ENCODE measurements at places on chromosomes 2 and 18.

DNA sequence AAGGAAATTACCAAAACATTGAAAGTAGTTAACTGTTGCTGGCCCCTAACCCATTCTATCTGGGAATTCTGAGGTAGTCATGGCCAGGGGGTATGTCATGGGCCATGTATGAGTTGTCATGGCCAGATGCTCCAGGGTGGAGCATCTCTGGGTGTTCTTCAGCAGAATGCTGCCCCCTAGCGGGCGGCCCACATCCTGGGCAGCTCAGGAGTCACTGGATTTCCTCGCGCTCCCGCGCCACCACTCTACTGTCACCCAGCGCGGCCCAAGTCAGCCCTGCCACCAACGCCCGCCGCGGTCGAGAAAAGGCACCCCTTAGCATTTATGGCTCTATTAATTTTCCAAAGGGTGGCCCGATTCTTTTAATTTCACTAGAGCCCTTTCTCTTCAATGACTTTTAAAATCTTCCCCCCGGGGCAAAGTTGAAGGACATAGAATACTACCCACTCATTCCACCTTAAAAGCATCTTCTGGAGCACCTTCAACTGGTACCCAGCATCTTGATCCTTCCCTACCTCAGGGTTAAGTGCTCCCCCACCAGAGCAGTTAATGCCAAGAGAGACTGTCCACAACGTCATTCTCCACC lies 41.6 kb downstream of the PKDCC start:
- DNase-seq, result peak; percentile 78

DNA sequence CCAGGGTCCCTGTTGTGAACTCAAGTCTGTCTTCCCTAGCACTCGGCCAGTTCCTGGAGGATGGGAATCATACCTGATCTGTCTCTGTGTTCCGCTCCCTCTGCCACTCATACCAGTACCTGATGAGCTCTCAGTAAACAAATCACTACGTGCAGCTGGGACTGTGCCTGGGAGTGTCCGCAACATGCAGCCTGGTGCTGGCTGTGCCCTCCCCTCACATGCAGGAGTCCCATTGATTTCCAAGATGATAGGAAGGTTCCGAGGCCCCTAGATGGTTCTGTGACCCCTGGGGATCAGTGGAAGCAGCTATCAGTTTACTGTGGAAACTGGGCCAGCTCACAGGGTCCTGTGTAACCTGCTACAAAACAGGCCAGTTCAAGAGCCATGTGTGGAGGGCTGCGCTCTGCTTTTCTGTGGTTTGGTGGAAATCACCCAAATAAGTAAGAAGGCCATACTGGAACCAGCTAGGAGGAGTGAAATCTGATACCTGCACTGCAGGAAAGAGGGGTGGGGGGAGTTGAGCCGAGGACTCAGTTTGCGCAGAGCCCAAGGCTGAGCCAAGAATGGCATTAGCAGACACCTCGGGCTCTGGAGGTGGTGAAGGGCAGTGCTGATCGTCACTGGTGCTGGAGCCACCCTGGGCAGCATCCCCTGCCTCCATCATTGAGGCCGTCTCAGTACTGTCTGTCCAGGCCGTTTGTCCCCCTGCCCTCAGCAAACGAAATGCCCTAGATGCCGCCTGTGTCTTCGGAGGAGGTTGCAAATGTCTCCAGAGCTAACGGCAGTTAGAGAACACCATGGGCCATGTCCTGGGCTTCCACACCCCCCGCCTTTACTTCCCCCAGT lies 93.3 kb downstream of the KLHL29 start:
- DNase-seq, result no peak

DNA sequence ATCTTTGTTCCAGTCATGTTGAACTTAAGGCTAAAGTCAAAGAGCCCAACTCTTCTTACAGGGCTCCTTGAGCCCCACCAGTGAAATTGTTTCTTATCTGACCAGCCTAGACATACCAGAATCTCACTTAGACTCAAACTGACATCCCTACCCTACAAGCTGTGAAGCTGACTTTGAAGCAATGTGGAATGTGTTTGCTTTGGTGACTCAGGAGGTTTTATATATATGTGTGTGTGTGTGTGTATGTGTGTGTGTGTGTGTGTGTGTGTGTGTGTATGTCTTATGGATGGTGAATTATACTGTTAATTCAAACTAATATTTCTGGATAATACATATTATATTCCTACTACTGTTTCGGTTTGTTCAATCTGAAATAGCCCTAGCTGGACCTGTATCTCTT lies 67.3 kb downstream of the CAMKMT start:
- DNase-seq, result no peak

GRCh38 chr18:55405475-55405874 lies 182.5 kb downstream of the TCF4 start:
- no peak for DNase-seq

DNA sequence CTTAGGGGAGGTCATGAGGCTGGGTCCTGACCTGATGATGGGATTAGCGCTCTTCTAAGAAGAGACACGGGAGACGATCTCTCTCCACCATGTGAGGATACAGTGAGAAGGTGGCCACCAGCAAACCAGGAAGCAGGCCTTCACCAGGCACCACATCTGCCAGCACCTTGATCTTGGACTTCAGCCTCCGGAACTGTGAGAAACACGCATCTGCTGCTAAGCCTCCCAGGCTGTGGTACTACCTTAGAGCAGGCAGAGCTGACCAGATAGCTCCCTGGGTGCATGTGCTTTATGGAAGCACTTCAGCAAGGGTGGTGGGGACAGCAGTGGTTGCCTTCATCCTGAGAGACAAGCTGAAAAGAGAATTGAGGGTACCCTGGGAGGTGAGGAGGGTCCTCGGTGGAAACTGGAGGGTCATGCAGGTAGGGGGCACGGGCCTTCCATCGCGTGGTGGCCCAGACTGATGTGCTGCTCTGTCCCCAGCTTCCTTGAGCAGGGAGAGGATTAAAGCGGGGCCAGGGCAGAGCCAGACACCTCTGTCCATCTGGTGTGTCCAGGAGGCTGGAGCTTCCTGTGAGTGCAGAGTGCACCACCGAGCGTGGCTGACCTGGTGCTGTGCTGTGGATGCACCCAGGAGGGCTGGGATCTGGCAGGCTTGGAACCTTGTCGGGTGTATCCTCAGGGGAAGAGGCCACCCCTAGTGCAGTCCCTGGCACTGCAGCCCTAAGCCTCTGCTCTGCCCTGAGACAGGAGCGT lies 42.9 kb upstream of the HS6ST1 start:
- DNase-seq, result no peak

DNA sequence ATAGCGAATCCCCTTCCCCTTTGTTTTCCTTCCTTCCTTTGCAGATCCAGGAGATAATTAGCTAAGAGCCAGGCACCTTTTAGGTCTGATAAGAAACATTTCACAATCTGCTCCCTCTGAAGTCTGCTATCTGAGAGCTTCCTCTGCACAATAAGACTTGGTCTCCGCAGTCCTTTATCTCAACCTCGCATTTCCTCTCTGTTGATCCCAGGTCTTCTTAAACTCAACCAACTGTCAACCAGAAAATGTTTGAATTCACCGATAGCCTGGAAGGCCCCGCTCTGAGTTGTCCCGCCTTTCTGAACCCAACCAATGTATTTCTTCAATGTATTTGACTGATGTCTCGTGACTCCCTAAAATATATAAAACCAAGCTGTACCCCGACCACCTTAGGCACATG lies 78.4 kb upstream of the CTDP1 start:
- DNase-seq, result no peak

- no peak for DNase-seq
These were observed 254.3 kb downstream of the RBM43 start for GRCh38 chr2:151007365-151007764.

DNA sequence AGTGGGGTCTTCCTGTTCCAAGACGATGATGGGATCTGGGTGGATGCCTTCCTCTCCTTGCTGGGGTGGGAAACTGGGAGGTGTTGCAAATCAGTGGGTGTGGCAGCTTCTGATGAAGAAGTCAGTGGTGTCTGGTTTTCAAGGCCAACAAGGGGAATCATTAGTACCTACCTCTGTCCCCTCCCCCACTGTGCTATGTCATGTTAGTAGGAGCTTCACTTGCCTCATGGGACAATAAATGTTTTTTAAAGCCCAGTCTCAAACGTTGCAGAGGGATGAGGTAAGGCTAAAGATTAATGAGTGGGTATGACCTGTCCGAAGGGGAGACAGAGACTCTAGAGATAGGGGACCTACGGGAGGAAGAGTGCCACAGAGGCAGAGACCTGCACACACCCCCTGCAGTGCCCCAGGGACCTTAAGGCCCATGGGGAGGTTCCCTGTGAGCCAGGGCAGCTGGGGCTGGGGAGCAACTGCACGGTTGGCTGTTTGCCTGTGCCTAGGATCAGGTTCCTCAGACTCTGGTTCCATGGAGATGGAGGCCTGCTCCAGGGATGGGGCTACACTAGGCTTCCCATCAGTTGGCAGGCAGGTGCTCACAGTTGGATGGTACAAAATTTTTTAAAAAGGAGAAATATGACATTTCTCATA lies 37.8 kb upstream of the SLC1A4 start:
- DNase-seq, result no peak

- DNase-seq, result no peak
These were observed 57.8 kb upstream of the ID2 start for GRCh38 chr2:8623958-8624591.

GRCh38 chr2:11080253-11081115 lies 74.8 kb upstream of the SLC66A3 start:
- no peak for DNase-seq

DNA sequence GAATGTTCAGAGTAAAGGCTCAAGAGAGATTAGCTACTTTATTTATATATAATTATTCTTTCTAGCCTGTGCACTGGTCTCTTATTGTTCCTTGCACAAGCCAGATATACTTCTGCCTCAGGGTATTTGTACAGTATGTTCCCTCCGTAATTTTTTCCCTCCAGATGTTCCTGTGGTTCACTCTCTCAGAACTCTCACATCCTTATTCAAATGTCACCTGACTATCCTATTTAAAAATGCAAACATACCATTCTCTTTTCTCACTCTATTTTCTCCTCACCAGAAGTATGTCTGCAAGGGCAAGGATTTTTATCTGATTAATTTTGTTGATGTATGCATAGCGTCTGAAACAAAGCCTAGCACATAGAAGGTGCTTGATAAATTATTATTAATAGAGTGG lies 64.0 kb upstream of the CERS6 start:
- no peak for DNase-seq

DNA sequence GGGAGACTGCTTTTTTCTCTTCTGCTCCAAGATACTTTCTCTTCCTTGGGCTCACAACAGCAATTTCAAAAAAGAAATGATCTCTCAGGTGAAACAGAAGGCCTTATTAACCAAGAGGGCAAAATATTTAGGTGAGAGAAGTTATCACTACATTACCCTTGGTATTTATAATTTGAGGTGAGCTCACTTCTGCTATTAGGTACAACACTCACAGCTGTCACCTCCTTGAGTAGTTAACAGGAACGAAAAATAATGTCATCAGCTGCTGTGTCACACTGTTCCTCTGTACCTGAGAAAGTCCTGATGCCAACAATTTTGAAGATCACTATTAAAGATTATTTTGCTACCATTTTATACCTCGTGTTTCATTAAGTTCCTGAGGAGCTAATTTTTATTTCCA lies 205.0 kb downstream of the DLGAP1 start:
- no peak for DNase-seq

- DNase-seq, result no peak
These were observed 188.6 kb upstream of the FN1 start for GRCh38 chr2:215624423-215624829.

GRCh38 chr2:225543626-225544025 lies 144.1 kb downstream of the NYAP2 start:
- no peak for DNase-seq

- DNase-seq, result no peak
These were observed 54.5 kb downstream of the C18orf63 start for GRCh38 chr18:74370115-74370514.

DNA sequence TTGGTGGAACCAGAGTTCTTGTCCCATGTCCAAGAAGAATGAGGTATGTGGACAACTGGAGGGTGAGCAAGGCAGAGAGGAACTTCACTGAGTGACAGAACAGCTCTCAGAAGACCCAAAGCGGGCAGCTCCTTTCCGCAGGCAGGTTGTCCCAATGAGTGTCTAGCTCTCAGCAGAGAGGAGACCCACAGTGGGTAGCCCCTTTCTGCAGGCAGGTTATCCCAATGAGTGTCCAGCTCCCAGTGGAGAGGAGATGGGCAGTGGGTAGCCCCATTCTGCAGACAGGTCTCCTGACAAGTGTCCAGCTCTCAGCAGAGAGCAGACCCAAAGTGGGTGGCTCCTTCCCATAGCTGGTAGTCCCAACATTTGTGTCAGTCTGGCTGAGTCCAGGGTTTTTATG lies 69.6 kb downstream of the SRBD1 start:
- no peak for DNase-seq

GRCh38 chr2:179729966-179730365 lies 131.4 kb downstream of the ZNF385B start:
- DNase-seq, result no peak

- no peak for DNase-seq
These were observed 87.2 kb upstream of the FSHR start for GRCh38 chr2:49241501-49241900.

DNA sequence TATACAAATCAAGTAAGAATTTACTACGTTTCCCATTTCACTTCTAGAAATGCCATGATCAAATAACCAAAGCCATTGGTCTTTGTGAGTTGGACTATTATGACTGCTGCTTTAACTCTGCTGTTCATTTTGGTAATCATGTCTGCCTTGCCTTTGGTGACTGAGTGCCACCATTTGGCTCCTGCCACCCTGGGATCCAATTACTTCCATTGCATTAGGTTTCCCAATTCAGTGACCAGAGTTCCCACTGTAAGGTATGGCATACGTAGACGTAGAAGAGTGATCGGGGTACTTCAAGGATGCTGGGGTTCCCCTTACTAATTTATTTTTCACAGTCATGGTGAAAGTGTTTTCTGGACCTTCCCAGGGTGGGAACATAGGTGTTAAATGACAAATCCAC lies 90.1 kb downstream of the SPIRE1 start:
- DNase-seq, result no peak

DNA sequence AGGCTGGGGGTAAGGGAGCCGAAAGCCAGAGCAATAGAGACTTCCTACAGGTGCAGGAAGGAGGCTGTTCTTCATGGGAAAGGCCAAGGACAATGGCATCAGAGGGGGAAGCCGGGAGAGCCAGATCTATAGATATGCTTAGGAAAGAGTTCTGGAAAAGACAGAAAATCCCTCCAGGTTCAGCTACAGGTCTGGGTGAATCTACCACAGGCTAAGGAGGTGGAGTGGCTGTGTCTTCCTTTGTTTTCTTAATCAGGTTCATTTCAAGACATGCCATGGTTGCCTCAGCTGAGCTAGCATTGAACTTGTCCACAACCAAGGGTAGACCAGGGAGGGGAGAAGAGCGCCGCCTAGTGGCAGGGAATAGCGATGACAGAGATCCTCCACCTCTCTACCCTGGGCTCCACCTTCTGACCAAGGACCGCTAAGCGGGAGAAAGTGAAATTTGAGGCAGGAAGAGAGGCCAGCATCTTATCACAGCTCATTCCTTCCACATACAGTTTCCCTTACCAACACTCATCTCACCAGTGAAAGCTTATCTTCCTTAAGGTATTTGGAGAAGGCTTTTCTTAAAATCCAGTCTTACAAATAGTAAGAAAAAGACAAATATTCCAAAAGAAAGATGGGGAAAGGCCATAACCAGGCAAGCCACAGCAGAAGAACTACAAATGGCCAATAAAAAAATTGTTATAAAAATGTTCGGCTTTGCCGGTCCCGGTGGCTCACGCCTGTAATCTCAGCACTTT lies 74.2 kb downstream of the VIT start:
- peak; percentile 21 for DNase-seq
